ENCODE measurements at places on chromosomes 3 and 15. TPM values are rescaled to one million over a fixed set of nuclear protein-coding genes. Genes with fewer than 3 reads are reported as not detected.

Gene IL16
- 0.81 TPM for total RNA-seq

Gene COX5A
- total RNA-seq: 307 TPM

DNA sequence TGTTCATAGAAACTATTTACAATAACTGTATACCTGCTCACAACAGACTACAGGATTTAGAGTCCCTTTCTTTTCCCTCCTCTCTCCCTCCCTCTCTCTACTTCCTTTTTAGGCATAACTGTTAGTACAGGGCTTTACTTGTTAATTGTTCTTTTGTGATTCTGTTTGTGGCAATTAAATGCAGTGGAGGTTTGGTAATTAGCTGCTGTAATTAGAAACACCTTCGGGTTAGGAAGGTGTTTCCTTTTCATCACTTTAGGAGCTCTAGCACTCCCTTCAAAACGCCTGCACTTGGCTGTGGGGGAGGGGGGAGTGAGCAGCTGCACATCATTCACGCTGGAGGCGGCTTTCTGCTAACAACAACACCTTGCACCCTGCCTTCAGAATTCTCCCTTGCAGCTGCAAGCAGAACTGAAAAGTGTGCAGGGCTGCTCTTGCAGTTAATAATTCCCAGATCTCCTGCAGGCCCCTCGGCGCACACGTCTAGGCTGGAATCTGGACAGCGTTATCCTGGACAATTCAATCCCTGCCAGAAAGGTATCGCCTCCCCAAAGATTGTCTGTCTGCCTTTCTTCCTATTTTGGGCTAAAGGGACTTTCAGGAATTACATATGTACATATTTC is 242.6 kb upstream of the RGMA start:
- no peaks in the 10 kb centered on the region for H3K4me1 ChIP-seq
- H3K36me3 ChIP-seq: no peaks in the 10 kb centered on the region
- H3K27ac ChIP-seq: no peak overlapping the region

DNA sequence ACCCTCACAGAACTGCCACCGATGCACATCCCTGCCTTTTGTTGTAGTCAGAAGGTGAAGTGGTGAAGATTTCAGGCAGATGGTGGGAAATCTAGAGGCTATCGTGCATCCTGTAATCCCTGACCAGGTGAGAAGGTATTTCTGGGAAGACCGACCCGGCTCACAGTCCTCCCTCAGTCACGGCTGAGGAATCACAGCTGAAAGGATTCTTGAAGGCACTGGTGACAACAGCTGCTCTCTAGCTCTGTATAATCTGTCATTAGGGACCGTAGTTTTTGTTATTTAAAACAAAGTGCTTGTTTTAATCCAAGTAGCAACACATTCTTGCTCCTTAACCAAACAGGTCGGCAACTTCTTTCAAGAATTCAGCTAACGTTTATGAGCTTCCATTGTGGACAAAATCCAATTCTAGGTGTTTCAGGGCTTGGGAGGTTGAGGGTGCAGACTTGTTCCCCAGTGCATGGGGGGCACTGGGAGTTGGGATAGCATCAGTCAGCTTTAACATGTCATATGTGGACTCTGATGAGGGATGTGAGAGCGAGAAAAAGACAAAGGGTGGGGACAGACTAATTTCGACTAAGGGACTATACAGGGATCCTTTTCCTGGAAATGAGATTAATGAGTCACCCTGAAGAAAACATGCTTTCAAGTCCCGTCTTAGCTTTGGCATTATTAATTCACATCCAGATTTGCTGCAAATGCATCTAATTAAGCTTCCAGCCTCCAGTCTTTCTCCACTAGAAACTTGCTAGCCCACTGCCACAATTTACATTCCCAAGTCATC is 141.0 kb upstream of the RASGRP1 start:
- H3K4me1 ChIP-seq: 0 out of 2 replicates have a peak, but pooled peaks cover 3% of the 10 kb centered on the region
- no peak for DNase-seq
- no peak overlapping the region for H3K27ac ChIP-seq
- H3K36me3 ChIP-seq: no peaks in the 10 kb centered on the region

Gene CYP8B1
- total RNA-seq: 0.12 TPM

DNA sequence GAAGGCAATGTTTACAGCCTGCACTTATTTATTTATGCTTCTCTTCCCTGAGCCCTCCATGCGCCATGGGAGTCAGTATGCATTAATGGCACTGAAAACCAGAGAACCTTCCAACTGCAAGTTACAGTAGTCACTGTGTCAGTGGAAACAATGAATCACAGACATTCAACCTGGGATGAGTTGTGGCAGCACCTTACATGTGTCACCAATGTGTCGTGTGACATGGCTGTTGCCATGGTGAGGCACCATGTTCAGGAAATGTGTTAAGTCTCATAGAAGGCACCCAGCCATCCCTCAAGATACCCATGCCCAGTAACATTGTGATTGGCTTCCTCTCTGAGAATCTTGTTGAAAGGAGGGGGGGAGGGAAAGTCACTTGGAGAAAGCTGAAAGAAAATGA is 105.0 kb downstream of the FOXP1 start:
- H3K36me3 ChIP-seq: no peaks in the 10 kb centered on the region
- no peak overlapping the region for H3K27ac ChIP-seq
- no peak overlapping the region for H3K4me3 ChIP-seq
- no peaks in the 10 kb centered on the region for H3K4me1 ChIP-seq

Gene SRGAP3
- total RNA-seq: 8.3 TPM

DNA sequence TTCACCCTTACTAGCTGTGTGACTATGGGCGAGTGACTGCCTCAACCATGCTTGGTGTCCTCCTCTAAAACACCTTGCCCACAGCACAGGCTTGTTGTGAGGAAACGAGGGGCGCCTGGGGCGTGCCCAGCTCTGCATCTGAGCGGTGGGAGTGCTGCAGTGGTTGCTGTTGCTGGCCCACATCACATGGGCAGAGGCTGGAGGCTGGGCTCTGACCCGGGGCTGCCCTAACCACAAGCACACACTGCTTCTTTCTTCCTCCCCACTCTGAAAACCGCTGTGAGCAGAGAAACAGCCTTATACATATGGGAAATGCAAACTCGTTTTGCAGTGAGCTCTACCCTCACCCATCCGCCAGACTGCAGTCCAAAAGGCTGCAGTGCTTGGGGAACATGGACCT is 74.8 kb upstream of the RPL32 start:
- H3K27me3 ChIP-seq: no peaks in the 10 kb centered on the region
- H3K36me3 ChIP-seq: no peaks in the 10 kb centered on the region
- no peaks in the 10 kb centered on the region for H3K4me1 ChIP-seq
- no peak overlapping the region for H3K27ac ChIP-seq
- no peak for DNase-seq
